Endothelial cell (in vitro differentiated cells): ENCODE measurements at places on chromosomes 7 and 10. TPM values are rescaled to one million over a fixed set of nuclear protein-coding genes. Genes with fewer than 3 reads are reported as not detected.

Gene HOXA7
- total RNA-seq, result not detected

GRCh38 chr7:1454542-1454941 lies 4.7 kb downstream of the MICALL2 start:
- H3K4me3 ChIP-seq, result no peak overlapping the region
- peak; percentile 30 for DNase-seq
- H3K36me3 ChIP-seq, result no peaks in the 10 kb centered on the region
- no peak overlapping the region for H3K27ac ChIP-seq
- peaks cover 10% of the 10 kb centered on the region for H3K27me3 ChIP-seq

- H3K27ac ChIP-seq, result no peak overlapping the region
- no peak overlapping the region for H3K4me3 ChIP-seq
- DNase-seq, result no peak
These were observed 48.3 kb upstream of the SEPHS1 start for GRCh38 chr10:13396369-13396768.

GRCh38 chr10:97184971-97185325 lies 811 bp downstream of the SLIT1 start:
- H3K36me3 ChIP-seq, result no peaks in the 10 kb centered on the region
- H3K4me3 ChIP-seq, result peak overlapping the region; percentile 74
- no peak for DNase-seq
- peaks cover 5% of the 10 kb centered on the region for H3K4me1 ChIP-seq
- no peak overlapping the region for H3K27ac ChIP-seq

Gene HOXA10
- not detected for total RNA-seq

DNA sequence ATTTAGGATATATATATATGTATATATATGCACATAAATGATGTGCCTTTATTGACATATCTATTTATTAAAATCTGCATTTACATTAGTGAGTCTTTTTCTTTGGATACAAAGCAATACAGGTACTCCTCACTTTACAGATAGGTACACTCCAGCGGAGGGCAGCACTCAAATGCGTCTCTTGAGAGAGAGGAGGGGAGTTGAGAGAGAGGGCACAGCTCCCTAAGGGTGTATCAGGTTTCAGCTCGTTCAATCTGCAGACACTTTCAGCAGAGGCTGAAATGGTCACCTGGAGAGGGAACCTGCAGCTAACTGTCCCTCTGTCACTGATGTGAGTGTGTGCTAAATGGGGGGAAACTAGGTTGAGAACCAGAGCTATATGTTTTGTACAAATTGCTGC lies 21.5 kb downstream of the C10orf53 start:
- H3K27ac ChIP-seq, result no peak overlapping the region
- H3K4me1 ChIP-seq, result no peaks in the 10 kb centered on the region
- no peaks in the 10 kb centered on the region for H3K36me3 ChIP-seq
- no peak overlapping the region for H3K4me3 ChIP-seq

- no peak overlapping the region for H3K27ac ChIP-seq
- H3K27me3 ChIP-seq, result no peaks in the 10 kb centered on the region
- H3K36me3 ChIP-seq, result no peaks in the 10 kb centered on the region
- no peak for DNase-seq
- no peaks in the 10 kb centered on the region for H3K4me1 ChIP-seq
These were observed 49.6 kb upstream of the CSTF2T start for GRCh38 chr10:51748959-51749358.

Gene WIPF3
- 1.5 TPM for total RNA-seq

- H3K4me1 ChIP-seq, result no peaks in the 10 kb centered on the region
- H3K36me3 ChIP-seq, result no peaks in the 10 kb centered on the region
- DNase-seq, result no peak
- peaks cover 8% of the 10 kb centered on the region for H3K27me3 ChIP-seq
These were observed 162.2 kb downstream of the SLIT1 start for GRCh38 chr10:97023401-97024167.
